Common myeloid progenitor, CD34-positive (primary cell): ENCODE measurements at places on chromosomes 2 and 18.

DNA sequence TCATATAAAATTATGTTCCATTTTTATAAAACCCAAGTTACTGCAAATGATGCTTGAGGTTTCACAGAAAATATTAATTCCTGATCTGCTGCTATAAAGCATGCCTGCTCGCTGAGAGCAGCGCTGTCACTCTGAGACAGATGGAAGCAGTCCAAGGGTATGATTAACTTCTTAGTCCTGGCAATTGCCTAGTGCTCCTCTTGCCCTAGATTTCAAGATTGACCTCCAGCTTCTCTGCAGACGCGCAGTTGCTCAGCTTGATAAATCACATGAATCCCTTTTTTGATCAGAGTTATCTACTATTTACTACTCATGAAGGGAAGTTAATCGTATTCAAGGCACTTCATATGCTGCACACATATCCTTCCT is 154.6 kb upstream of the REV1 start:
- DNase-seq, result no peak

- DNase-seq, result peak; percentile 44
Observed at GRCh38 chr2:8535821-8536685, 145.8 kb upstream of the ID2 start.

DNA sequence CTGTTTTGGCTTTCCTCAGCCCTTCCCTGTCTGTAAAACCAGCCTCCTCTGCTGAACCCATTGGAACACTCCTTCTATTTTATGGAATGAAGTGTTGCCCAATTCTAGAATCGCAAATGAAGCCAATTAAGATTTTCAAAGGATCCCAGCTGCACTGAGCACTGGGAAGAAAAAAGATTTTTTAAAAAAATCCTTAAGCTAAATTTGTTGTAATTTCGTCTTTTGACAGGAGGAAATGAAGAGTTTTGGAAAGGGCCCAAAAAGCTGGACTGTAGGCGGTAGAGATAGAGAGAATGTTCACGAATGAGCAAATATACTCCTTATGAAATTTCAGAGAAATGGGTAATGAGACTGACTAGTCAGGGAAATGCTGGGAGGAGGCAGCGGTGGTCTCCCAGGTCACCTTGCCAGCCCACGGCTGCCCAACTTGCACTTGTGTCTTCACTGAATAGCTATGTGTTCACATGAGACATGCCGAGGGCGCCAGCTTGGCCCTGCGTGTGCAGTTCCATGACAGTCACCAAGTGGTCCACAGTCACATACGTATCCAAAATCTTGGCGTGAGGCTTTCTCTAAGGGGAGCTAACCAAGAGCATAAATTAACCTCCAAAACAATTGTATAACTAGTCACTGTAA is 69.9 kb downstream of the SGPP2 start:
- no peak for DNase-seq

GRCh38 chr2:122098306-122098705 is 342.9 kb downstream of the TSN start:
- no peak for DNase-seq

GRCh38 chr18:39359636-39360035 is 1794.0 kb upstream of the CELF4 start:
- no peak for DNase-seq

GRCh38 chr2:74864728-74865722 is 31.1 kb downstream of the HK2 start:
- DNase-seq, result peak; percentile 87

- no peak for DNase-seq
Observed at GRCh38 chr2:183935005-183935404, 663.3 kb upstream of the ZNF804A start.

DNA sequence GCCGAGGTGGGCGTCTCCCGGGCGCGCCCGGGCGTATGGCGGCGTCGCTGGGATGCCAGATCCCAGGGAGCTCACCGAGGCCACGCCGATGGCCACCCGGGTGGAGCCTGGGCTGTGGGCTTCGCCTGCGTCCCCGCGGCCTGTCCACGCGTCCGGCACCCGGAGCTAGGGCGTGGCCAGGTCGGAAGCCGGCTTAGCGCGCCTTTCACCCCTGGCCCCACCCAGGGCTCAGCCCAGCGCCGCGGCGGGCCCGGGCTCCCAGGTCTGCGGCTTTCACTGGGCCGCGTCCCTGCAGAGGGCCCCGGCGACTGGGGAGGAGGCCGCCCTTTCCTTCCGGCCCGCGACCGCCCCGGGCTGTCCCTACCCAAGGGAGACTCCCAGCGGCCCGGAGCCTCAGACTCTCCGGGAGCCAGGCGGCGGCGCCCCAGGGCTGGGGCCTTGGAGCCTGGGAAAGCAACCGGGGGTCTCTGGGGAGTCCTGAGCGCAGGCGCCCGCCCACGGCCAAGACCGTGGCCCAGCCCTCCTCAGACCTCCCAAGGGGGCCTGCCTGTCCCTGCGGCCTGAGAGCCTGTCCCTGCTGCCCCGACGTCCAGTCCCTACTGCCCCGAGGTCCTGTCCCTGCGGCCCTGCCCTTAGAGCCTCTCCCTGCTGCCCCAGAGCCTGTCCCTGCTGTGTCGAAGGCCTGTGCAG is 36.3 kb upstream of the ITM2C start:
- DNase-seq, result peak; percentile 8

DNA sequence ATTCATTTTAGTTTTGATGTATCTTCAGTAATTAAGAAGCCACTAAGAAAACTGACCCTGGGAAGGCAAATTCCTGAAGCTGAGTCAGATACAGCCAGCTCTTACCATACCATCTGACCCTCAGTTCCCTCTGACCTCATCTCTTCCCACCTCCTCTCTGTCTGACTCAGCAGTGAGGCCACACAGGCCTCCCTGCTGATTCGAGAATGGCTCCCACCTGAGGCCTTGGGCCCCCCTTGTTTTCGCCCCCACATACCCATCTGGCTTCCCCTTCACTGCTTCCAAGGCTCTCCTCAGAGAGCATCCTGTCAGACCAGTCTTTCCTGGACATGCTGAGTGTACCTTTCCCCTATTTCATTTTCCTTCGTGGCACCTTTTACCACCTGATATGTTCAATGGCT is 71.0 kb upstream of the CYP1B1 start:
- peak; percentile 22 for DNase-seq

GRCh38 chr2:218298314-218298875 is 6.1 kb upstream of the TMBIM1 start:
- no peak for DNase-seq

DNA sequence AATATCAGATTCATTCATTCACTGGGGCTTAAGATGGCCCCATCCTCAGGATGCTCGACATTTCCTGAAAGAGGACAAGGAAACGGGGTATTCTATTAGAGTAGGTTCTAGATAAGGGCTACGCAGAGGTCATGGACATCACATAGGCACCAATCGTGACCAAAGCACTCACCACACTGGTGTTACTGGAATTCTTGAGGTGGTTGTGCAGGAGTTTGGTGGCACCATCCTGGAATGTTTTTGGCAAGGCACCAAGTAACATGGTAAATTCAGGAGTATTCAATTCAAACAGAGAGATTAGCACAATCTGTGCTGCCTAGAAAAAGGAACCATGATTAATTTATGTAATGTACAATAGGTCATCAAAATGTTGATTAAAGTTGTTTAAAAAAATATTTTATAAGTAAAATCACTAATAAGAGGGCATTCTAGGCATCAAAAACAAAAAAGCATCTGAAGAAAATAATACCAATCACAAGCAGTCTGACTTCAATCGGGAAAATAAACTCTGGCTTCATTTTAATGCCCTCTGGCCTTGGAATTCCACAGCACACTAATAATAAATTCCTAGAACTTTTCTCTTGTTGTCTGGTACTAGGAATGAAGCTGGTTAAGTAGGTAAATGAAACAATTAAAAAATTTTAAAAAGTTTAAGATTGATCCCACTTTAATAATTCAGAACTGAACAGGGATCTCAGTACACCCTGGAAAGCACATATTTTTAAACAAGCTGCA is 102.8 kb upstream of the TFCP2L1 start:
- no peak for DNase-seq

DNA sequence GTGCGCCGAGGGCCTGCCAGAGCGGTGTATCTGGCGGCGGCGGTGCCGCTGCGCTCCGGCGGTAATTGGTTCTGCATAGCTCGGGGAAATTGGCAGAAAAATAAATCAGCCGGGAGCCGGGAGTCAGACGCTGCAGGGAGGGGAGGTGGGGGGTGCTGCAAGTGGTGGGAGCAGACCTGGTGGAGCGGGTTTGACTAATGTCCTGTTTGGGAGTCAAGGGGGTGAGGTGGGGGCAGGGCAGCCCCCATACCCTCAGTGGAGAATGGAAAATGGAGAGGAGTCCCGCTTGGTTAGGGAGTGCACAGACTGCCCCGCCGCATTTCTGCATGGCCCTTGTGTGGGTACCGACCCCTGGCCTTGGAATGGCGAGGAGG is 107.3 kb downstream of the DYSF start:
- no peak for DNase-seq

GRCh38 chr2:169528271-169528701 is 18.8 kb downstream of the KLHL41 start:
- peak; percentile 61 for DNase-seq

GRCh38 chr18:46939337-46939963 is 22.0 kb downstream of the KATNAL2 start:
- DNase-seq, result no peak

DNA sequence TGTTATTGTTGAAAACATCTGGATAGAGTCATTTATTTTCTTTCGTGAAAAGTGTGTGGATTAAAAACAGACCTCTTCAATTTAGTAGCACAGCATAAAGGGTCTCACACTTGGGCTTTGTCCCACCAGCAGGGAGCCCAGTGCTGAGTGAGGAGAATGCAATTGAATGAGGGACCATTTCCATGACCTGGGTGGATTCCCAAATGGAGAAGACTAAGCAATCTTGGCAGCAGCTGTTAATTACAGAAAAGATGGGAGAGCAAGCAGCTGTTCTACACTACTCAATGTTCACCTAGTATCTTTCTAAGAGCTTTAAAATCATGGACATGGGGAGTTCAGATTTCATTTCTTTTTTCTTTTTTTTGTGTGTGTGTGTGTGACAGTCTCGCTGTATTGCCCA is 121.8 kb upstream of the FN1 start:
- no peak for DNase-seq

DNA sequence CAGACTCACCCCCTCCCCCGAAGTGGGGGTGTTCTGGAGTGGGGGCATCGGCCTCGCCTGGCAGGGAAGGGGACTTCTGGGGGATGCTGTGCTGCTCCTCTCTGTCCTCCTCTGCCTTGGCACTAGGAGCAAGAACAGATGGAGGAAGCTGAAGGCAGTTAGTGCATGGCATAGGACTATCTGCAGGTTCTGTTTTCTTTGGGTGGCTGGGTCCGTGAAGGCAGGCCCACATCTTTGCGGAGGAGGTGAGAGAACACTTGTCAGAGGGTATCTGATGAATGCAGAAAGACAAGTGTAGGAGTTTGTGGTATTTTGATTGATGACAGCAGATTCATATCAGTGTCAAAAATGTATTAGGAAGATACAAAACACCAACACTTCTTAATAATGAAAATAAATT is 411.4 kb downstream of the TSN start:
- no peak for DNase-seq

DNA sequence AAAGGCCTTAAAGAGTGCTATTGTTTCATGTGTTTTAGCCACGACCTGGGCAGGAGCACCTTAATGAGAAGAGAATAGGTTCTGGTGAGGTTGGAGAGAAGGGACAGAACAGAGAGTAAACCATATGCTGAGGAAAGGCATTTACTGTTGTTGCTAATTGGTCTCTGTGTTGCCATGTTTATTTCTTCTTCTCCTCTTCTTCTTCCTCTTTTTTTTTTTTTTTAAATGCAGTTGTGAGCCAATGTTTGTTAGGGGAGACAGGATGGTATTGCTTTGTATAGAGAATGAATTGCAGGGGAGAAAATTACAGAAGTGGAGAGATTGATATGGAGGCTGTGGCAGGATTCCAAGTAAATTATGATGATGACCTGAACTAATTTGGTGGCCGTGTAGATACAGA is 2.6 kb downstream of the SCN9A start:
- peak; percentile 42 for DNase-seq

DNA sequence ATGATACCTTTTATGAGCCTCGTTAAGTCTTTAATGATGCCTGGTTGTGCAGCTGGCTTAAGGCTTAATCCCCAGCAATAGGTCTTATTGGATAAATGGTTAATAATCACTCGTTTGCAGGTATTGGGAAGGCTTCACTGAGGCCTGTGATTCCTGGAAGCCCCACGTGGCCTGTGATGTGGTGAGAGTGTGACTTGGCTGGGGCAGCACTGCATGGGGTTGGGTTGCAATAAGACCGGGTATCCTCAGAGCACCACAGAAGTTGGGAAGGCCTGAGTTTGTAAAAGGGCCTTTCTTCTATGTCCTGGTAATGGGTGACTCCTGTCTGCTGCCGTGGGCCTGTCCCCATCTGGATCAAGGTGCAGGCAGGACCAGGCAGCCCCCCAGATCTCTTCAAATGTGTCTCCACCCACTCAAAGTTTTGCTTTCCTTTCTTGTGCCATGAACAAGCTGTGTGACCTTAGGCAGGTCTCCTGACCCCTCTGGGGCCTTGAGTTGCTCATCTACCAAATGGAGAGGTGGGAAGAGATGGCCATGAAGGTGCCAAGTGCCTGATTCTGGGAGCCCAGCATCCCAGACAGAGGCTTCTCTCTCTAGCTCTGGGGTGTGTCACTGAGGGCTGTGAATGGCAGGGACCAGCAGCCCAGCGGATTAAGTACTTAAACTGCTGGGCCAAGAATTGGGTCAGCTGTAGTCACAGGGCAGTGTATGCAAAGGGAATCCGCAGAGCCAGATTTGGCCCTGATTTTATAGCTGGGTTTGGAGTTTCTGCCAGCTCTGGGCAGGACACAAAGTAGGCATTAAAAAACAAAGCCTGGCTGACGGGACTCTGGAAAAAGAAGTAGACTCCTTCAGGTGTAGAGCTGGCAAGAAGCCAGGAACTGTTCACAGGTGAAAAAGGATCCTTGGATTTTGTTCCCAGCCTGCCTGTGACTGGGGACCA is 24.4 kb downstream of the LBH start:
- DNase-seq, result no peak

GRCh38 chr18:13597068-13597467 is 129.3 kb downstream of the FAM210A start:
- DNase-seq, result peak; percentile 40

- no peak for DNase-seq
Observed at GRCh38 chr2:170932166-170932565, 3.1 kb downstream of the GORASP2 start.

DNA sequence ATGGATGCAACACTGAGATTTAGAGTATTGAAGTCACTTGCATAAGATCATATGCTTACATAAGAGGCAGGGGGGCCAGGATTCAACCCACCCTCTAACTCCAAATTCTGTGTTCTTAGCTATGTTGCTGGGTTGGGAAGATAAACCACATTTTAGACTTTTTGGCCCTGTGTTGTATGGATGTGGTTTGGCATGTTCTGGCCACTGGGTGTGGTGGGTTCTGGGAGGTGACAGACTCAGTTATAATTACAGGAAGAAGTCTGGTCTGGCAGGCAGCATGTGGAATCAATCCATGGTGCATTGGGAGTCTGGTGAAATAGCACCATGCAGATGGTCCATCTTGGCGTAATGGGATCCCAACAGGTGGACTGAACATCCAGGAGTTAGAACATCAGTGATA is 138.9 kb downstream of the LTBP1 start:
- DNase-seq, result peak; percentile 3

- DNase-seq, result no peak
Observed at GRCh38 chr2:15976354-15976753, 36.0 kb downstream of the MYCN start.

GRCh38 chr18:41134426-41134825 is 820.6 kb upstream of the PIK3C3 start:
- DNase-seq, result no peak

GRCh38 chr2:37039580-37039979 is 44.6 kb downstream of the HEATR5B start:
- DNase-seq, result no peak

- DNase-seq, result no peak
Observed at GRCh38 chr2:189421644-189422043, 19.6 kb upstream of the WDR75 start.

GRCh38 chr2:216426938-216427337 is 14.7 kb downstream of the SMARCAL1 start:
- DNase-seq, result no peak
